Activated T-cell treated with anti-CD3 and anti-CD28 coated beads, Interleukin-2, amount 50 U/mL, for 24 hours (primary cell): ENCODE measurements at places on chromosomes 3 and 15.

DNA sequence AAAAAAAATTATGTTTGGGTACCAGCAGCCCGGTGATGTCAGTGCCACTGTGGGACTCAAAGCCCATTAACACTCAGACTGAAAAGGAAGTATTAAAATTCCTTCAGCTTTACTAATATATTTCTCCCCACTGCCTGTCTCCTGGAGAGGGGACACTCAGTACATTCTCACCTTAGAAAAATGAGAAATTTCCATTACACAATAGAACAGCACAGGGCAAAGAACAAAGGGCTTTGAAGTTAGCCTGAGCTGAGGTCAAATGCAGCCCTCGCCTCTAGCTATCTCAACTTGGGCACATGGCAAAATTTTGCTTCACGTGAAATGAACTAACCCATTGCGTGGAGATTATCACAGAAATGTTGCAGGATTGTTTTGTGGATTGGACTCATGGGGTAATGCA is 80.8 kb downstream of the RARB start:
- no peak for DNase-seq

- no peak for DNase-seq
Observed at GRCh38 chr3:107959550-107960154, 131.2 kb downstream of the CD47 start.

GRCh38 chr3:133944641-133945380 is 49.1 kb upstream of the RAB6B start:
- no peak for DNase-seq

- DNase-seq = no peak
Observed at GRCh38 chr15:68205954-68206539, 915 bp upstream of the CALML4 start.

DNA sequence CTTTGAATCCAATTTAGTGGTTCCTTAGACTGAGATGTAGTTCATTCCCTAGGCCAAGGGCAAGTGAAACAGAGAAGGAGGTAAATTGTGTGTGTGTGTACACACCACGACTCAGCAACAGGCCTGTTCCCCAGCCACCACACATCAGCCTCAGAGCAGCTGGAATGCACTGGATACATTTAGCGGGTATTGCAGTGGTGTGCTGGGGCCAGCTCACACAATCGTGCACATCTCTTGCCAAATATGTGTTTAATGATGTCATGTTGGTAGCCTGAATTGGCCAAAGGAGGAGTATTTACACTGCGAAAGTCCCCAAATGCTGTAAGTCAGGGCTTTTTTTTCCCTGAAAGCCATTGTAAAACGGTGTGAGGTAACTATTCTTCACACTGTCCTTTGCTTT is 82.3 kb downstream of the RBPMS2 start:
- no peak for DNase-seq

GRCh38 chr3:128278761-128279600 is 125.7 kb downstream of the EEFSEC start:
- no peak for DNase-seq

DNA sequence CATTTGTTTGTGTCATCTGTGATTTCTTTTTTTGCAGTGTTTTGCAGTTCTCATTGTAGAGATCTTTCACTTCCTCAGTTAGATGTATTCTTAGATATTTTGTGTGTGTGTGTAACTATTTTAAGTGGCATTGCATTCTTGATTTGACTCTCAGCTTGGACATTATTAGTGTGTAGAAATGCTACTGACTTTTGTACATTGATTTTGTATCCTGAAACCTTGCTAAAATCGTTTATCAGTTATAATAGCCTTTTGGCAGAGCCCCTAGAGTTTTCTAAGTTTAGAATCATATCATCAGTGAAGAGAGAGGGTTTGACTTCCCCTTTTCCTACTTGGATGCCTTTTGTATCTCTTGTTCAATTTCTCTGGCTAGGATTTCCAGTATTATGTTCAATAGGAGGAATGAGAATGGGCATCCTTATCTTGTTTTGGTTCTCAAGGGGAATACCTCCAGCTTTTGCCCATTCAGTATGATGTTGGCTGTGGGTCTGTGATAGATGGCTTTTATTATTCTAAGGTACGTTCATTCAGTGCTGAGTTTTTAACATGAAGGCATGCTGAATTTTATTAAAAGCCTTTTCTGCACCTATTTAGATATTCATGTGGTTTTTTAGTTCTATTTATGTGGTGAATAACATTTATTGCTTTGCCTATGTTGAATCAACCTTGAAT is 211.7 kb downstream of the MBNL1 start:
- no peak for DNase-seq

DNA sequence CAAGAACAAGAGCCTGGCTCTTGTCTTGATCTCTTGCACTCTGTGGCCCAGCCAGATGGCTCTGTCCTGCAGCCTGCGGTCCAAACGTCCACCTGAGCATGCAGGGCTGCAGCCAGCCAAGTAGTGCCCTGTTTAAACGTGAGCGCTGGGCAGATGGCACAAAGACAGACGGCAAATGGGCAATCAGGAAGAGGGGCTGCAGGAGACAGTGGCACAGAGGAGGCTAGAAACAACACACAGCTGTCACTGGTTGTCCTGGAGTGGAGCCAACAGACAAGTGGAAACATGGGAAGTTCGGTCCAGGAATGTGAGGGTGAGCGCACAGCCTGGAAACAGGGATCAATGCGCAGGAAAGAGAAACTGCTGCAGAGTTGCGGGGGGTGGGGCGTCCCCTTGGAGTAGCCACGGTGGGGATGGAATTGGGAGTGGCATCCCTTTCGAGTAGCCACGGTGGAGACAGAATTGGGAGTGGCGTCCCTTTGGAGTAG is 10.7 kb upstream of the ZXDC start:
- no peak for DNase-seq

DNA sequence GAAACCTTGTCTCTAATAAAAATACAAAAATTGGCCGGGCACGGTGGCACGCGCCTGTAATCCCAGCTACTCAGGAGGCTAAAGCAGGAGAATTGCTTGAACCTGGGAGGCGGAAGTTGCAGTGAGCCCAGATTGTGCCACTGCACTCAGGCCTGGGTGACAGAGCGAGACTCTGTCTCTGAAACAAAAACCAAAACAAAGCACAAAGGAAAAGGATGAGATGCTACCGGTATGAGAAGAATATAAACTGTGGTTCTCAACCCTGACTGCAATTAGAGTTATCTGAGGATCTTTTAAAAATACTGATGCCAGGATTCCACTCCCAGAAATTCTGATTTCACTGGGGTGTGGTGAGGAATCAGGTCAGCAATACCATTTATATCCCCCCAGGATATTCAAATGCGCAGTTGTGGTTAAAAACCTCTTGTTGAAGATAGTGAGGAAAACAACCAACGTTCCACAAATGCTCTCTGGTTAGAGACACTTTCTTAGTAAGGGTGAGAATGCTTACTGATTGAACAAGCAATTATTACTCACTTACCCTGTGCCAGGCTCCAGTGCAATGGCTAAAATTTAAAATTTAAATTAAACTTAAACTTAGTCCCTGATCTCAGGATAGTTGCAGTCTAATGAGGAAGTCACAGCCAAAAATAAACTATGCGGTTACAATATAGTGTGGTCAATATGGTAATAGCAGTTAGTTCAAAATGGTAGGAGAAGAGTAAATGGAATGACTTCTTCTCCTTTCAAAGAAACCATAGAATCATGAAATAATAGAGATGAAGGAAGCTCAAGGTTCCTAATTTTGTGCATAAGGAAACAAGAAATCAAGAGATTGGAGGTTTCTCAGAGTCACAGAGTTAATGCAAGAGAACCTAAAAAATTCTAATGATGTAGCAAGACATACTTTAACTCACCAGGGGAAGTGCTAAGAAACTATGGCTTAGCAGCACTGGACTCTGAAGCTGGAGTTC is 109.5 kb downstream of the SSR3 start:
- DNase-seq = no peak

GRCh38 chr3:38125305-38126120 is 11.4 kb downstream of the ACAA1 start:
- DNase-seq = no peak
